ENCODE measurements at places on chromosomes 2 and 18.

GRCh38 chr2:241912021-241912555 is 42.6 kb downstream of the RTP5 start:
- DNase-seq, result no peak

DNA sequence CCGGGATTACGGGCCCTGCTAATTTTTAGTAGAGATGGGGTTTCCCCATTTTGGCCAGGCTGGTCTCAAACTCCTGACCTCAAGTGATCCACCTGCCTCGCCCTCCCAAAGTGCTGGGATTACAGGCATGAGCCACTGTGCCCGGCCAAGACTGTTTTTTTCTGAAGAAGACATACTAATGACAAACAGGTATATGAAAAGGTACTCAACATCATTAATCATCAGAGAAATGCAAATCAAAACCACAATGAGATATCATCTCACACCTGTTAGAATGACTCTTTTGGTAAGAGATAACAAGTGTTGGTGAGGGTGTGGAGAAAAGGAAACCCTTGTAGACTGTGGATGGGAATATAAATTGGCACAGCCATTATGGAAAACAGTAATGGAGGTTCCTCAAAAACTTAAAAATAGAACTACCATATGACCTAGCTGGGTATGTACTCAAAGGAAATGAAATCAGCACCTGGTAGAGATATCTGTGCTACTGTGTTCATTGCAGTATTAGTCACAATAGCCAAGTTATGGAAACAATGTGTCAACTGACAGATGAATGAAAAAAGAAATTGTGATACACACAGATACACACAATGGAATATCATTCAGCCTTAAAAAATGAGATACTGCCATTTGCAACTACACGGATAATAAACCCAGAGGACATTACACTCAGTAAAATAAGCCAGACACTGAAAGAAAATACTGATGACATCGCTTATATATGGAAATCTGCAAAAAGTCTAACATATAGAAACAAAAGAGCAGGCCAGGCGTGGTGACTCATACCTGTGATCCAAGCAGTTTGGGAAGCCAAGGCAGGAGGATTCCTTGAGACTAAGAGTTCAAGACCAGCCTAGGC is 20.8 kb downstream of the SOS1 start:
- no peak for DNase-seq

DNA sequence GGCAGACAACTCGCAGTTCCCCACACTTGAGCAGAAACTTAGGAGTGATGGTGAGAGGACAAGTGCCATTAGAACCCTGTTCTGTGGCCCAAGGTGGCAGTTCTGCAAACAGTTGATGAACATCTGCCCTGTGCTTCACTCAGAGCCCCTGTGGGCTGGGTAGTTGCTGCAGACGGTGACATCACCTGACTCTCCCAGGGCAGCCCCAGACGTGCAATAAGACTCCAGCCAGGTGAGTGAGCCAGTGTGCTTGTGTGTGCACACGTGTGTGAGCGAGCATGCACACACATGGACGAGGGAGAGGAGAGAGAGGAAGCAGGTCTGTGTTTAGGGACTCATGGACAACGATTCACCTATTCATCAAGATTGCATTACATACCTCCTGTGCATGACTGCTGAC is 136.0 kb upstream of the GLI2 start:
- DNase-seq, result no peak

DNA sequence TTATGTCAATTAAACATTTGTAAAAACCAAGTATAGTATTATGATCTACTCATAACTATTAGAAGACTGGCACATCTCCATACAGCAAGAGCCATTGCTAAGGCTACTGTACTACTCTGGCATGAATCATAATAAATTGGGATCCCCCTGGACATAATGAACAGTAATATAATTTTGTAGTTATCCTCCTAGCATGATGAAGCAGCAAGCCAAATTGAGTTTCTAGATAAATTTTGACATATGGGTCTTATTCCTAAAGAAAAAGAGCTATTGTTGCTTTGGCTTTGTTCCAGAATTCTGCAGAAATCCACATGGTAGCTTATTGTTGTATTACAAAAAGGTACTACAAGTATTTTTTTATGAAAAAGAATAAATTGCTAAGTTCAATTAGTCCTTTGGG is 204.3 kb downstream of the CAMKMT start:
- DNase-seq, result no peak

- no peak for DNase-seq
These were observed 5.0 kb upstream of the ATP6V1B1 start for GRCh38 chr2:70930371-70931329.

GRCh38 chr2:152858594-152859265 is 140.3 kb downstream of the ARL6IP6 start:
- no peak for DNase-seq

DNA sequence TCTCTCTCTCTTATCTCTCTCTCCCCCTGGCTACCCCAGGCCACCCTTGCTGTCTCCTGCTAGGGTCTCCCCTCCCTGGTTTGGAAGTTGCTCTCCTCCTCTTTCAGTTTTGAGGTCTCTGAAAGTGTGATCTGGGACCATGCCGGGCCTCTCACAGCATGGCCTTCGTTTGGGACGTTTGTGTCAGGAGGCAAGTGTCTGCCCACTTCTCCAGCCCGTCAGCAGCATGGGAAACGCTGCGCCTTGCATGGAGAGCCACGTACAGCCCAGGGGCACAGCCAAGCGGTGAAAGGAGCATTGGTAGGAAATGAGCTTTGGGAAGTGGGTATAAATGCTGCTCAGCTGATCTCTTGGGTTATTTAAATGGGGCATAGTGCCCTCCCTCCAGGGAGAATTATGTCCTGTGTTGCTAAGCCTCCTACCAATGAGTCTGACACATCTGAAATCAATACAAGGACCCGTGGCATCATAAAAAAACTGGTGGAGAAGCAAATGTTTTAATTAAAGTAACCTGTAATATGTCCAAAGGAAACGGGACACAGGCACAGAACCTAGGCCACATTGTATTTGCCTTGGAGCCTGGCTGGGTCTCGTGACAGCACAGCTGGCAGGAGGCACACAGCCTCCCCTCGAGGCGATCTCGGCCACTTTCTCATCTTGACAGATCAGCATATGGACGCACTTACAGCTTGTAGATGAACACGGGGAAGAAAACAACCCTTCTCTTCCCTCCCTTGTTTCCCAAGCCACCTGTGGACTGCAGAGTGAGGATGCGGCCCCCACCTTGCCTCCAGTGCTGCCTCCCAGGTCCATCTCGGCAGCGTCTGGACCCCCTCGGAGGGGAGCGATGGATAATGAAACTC is 72.7 kb downstream of the SH3RF3 start:
- no peak for DNase-seq

DNA sequence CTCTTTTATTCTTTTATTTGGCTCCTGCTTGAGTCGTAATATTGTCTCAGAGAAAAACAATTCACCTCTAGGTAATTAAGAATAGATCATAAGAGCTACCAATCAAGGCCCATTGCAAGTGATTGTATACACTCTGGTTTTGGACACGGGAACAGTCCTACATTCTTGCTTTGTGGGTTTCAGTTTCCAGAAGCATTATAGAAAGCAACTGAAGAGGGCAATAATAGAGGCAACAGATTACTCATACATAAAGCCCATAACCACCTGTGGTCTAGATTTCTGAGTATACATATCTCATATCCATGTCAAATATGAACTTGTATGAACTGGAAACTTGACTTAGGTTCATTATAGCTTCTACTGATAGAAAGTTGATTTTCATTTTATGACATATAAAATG is 65.4 kb downstream of the DIS3L2 start:
- no peak for DNase-seq
